ENCODE measurements at places on chromosomes 1 and 21. TPM values are rescaled to one million over a fixed set of nuclear protein-coding genes. Genes with fewer than 3 reads are reported as not detected.
A peak's percentile ranks its signal among the peaks of the same experiment; 100 is the strongest.

DNA sequence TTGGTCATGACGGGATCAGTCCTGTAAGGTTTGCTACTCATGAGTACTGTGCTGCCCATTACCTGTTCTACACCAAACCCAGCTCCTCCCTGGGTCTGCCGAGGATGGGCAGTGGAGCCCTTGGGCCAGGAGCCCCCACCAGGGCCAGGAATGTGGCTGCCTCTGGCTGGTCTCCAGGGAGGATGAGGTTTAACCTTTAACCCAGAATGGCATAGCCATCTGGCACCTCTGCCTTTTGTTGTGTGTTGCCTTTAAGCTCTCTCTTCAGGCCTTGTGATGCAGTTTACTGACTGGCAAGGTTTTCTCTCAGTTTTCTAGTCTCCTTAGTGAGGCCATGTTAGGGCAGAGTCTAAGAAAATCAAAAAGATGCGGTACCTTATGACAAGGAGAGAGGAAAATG lies 38.6 kb downstream of the SIPA1L2 start:
- no peaks in the 10 kb centered on the region for H3K27me3 ChIP-seq
- no peak for DNase-seq
- no peaks in the 10 kb centered on the region for H3K36me3 ChIP-seq
- peaks cover 12% of the 10 kb centered on the region for H3K4me1 ChIP-seq

DNA sequence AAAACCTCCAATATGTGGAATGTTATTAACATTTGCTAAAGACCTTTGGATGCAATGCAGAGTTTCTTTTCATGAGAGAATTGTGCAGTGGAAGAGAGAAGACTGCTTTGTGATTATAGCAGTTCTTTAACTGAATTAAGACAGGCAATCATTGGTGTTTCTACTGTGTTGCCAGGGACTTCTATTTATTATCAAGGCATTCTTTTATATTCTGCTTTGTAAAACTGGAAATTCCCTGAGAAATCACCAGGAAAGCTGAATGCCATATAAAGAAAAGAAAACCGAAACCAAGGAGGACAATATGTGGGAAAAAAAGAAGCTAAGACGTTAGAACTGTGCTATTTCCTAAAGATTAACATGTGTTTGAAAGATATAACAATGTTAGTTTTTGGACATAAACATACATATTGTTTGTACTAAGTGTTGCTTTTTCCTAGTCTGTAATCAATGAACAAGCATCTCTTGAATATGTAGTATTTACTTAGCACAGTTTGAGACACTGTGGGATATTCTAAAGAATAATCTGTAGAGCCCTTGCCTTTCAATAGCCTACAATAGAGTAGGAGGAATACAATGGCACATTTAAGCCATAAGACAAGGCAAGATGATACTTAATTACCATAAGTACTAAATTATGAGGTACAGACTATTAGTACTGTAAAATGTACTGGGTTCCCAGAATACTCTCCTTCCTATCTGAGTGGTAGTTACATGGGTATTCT lies 47.1 kb downstream of the EXTL2 start:
- no peaks in the 10 kb centered on the region for H3K4me1 ChIP-seq
- no peaks in the 10 kb centered on the region for H3K27me3 ChIP-seq
- H3K36me3 ChIP-seq: no peaks in the 10 kb centered on the region
- H3K4me3 ChIP-seq: peak overlapping the region; percentile 32
- no peak for DNase-seq
- H3K27ac ChIP-seq: peak overlapping the region; percentile 21

DNA sequence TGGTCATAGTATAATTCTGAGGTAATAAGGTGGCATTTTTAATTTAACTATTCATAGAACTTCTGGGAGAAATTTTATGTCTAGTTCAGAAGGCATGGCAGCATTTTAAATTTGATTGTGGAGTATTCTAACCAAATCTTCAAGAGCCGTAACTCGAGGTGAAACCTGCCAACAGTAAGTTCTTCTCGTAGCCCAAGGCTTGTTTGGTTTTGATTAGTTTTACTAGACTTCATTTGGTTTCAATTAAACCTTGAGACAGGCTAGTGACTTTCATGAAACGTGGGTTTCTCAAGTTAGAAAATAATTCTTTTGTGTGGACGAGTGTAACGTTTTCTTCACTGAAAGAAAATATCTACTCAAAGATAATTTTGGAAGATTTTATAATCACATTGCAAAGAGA lies 395.5 kb downstream of the USP25 start:
- no peak for DNase-seq
- no peak overlapping the region for H3K27ac ChIP-seq
- no peaks in the 10 kb centered on the region for H3K27me3 ChIP-seq
- H3K4me1 ChIP-seq: no peaks in the 10 kb centered on the region
- H3K36me3 ChIP-seq: no peaks in the 10 kb centered on the region

- H3K36me3 ChIP-seq: no peaks in the 10 kb centered on the region
- no peak for DNase-seq
- peaks cover 9% of the 10 kb centered on the region for H3K27me3 ChIP-seq
- H3K4me3 ChIP-seq: no peak overlapping the region
These were observed 48.6 kb downstream of the FOXO6 start for GRCh38 chr1:41409825-41410224.

- no peak for DNase-seq
- H3K27me3 ChIP-seq: no peaks in the 10 kb centered on the region
- H3K4me1 ChIP-seq: peaks cover 14% of the 10 kb centered on the region
These were observed 794 bp downstream of the KRTAP12-3 start for GRCh38 chr21:44658541-44658910.

DNA sequence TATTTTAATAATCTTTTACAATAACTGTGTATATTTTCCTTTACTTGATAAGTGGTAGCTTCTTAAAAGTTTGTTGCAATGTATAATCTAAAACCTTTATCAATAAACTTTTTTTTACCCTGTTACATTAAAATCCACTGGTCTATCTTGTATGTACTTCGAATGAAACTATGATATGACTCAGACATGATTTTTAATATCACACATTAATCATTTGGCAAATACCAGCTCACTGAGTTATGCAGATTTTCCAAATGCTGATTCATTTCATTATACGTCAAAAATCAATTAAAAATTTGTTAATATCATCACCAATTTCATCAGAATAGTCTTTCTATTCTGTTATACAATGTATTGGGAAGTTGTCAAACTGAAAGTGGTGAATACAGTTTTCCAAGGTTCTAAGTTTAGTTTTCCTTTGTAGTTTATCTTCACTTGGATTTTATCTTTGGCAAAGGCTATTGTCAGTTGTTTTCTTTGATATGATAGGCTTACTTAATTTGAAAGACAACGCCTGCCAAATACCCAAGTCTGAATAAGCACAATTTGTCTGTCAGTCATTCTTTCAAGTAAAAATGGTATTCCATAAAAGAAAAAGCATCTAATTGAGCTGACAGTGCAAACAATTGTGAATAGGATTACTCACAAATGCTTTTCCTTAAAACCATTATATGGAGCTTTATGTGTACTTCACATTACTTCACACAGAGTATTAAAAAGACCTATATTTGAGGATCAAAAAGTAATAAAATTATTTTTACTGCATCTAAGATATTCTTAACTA lies 127.0 kb downstream of the NME7 start:
- no peaks in the 10 kb centered on the region for H3K36me3 ChIP-seq
- H3K4me3 ChIP-seq: no peak overlapping the region
- no peak overlapping the region for H3K27ac ChIP-seq
- DNase-seq: no peak
- no peaks in the 10 kb centered on the region for H3K27me3 ChIP-seq

DNA sequence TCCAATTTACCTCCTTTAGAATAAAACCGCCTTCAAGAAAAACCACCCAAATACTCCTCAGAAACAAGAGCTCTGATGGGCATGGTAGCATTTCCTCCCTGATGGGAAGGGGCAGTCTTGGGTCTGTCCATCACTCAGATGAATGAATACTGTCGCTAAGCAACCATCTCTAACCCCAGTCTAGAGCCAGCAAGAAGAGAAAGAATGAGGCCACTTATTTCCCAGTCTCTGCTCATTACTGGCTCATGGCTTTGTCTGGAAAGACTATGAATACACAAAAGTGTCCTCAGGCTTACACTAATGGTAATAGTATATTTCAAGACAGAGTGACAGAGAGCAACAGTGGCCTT lies 51.0 kb upstream of the F3 start:
- DNase-seq: no peak
- no peaks in the 10 kb centered on the region for H3K36me3 ChIP-seq
- no peaks in the 10 kb centered on the region for H3K27me3 ChIP-seq
- H3K4me1 ChIP-seq: peaks cover 2% of the 10 kb centered on the region

- no peak for DNase-seq
- H3K27ac ChIP-seq: no peak overlapping the region
- H3K4me3 ChIP-seq: no peak overlapping the region
- no peaks in the 10 kb centered on the region for H3K36me3 ChIP-seq
- no peaks in the 10 kb centered on the region for H3K27me3 ChIP-seq
These were observed 30.0 kb upstream of the ETS2 start for GRCh38 chr21:38775733-38776132.

DNA sequence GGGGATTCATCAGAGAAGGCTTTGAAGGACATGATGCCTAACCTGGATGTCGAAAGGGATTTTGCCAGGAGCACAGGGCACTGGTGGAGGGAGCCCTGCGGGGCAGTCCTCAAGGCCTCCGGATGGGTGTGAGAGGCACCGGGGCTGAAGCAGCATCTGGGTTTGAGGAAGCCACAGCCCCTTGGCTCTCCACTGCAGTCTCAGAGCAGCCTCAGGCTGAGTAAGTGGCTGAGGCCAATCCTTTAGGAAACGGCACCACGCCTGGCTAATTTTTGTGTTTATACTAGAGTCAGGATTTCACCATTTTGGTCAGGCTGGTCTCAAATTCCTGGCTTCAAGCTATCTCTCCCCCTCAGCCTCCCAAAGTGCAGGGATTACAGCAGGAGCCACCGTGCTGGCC lies 12.0 kb downstream of the ERVH48-1 start:
- peaks cover 50% of the 10 kb centered on the region for H3K36me3 ChIP-seq
- peak overlapping the region; percentile 1 for H3K27ac ChIP-seq
- H3K27me3 ChIP-seq: no peaks in the 10 kb centered on the region
- no peak for DNase-seq
- no peak overlapping the region for H3K4me3 ChIP-seq

MYOC gene
- not detected for total RNA-seq

DNA sequence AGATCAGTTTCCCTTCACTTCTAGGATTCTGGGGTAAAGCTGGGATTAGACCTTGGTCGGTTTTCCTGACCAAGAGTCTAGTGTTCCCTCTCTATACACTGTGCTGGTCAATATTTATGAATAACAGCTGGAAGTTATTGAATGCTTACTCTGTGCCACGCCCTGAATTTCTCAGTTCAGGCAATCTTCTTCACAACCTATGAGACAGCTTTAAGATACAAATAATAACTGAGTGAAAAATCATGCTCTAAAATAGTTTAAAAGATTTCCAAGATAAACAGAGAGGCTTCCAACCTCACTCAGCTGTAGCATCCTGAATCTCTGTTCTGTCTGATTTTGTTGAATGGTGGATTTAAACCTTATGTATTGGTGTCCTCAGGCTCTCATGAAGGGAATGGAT lies 72.2 kb downstream of the GNG12 start:
- no peak overlapping the region for H3K4me3 ChIP-seq
- no peak for DNase-seq
- no peaks in the 10 kb centered on the region for H3K27me3 ChIP-seq

GRCh38 chr1:81899214-81899821 lies 98.6 kb downstream of the ADGRL2 start:
- no peaks in the 10 kb centered on the region for H3K36me3 ChIP-seq
- no peak overlapping the region for H3K4me3 ChIP-seq
- H3K27ac ChIP-seq: no peak overlapping the region

DNA sequence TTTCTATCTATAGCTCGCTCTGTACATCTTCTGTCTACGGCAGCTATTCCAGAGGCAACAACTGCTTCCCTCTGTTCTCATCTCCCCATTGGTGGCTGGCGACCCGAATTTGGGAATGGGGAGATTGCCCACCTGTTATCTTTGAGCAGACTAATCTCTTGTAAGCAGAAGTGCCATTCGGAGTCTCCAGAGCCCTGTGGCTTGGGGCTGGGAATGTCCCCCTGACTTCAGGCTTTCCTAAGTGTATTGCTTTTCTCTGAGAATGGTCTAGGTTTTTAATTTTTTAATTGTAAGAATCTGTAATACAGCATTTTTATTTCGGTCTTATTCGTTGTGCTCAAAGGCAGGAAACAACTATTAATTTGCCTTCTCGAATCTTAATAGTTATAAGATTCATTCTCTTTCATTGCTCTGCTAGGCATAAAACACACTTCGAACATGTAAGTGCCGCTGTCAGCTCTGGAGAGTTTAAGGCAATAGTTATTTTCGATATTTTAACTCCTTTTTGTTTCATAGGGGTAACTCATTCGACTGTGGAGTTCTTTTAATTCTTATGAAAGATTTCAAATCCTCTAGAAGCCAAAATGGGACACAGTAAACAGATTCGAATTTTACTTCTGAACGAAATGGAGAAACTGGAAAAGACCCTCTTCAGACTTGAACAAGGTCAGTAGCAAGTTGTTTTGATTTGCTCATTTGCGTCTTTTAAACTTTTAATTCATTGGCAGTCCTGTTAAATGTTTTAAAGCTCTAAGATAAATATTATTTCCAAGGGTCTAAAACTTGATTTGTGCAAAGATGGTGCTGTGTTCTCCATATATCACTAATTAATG lies 514 bp downstream of the AGL start:
- no peak for DNase-seq
- peak overlapping the region; percentile 89 for H3K4me3 ChIP-seq
- H3K36me3 ChIP-seq: peaks cover 7% of the 10 kb centered on the region
- H3K4me1 ChIP-seq: peaks cover 16% of the 10 kb centered on the region
- peak overlapping the region; percentile 85 for H3K27ac ChIP-seq
